ENCODE measurements at places on chromosomes 3 and 15.

- no peak for DNase-seq
These were observed 62.4 kb downstream of the ADAMTS9 start for GRCh38 chr3:64625381-64625780.

- no peak for DNase-seq
These were observed 97.4 kb downstream of the SLC9A9 start for GRCh38 chr3:143750841-143751240.

DNA sequence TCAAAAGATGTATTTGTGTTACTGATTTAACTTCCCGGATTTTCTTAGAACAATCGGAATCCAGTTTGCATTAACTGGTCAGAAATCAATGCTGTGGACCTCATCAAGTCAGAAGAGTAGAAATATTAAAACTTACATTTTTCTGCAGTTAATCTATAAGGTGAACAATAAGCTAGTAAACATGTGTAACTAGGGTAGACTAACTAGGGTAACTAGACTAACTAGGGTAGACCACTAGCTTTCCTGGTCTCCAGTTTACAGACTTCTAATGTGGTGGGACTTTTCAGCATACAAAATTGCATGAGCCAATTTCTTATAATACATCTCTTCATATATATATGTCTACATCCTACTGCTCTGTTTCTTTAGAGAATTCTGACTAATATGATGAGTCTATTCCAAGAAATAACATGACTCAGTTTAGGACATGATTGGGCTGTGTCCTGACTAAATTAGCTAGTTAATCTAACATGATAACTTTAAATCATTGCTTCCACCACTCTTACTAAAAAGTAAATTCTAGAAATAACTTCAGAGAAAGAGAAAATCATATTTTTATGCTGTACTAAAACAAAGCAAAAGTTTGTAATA, 5.3 kb downstream of the PLSCR2 start:
- DNase-seq, result no peak

- DNase-seq, result no peak
These were observed 554.5 kb downstream of the ZIC1 start for GRCh38 chr3:147963711-147964110.

All from NCI-H2029 treated with DMSO at 0.1 percent for 48 hours (cell line).